Activated CD4-positive, alpha-beta T cell treated with anti-CD3 and anti-CD28 coated beads for 36 hours (primary cell): ENCODE measurements at places on chromosomes 3 and 15. TPM values are rescaled to one million over a fixed set of nuclear protein-coding genes. Genes with fewer than 3 reads are reported as not detected.

GBE1 gene
- 40.1 TPM for total RNA-seq

DNA sequence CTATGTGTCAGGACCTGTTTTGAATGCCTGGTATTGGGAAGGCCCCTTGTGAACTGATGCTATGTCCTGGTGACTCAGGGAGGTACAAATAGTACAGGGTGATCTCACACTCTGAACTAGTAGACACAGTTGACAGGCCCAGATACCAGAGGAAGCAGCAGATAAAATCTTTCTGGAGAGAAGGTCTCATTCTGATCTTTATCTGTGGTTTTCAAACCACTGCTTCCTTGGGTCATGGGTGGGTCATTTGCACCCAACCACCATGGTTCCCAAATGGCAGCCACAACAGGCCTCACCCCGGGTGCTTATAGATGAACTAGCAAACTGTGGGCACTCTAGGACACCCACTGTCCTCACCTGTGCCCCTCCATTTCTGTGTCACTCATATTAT lies 43.4 kb downstream of the PXYLP1 start:
- DNase-seq = peak; percentile 41
- peaks cover 29% of the 10 kb centered on the region for H3K4me1 ChIP-seq
- H3K36me3 ChIP-seq = peaks cover 2% of the 10 kb centered on the region
- no peak overlapping the region for H3K4me3 ChIP-seq
- H3K27me3 ChIP-seq = no peaks in the 10 kb centered on the region
- peak overlapping the region; percentile 49 for H3K27ac ChIP-seq

DNA sequence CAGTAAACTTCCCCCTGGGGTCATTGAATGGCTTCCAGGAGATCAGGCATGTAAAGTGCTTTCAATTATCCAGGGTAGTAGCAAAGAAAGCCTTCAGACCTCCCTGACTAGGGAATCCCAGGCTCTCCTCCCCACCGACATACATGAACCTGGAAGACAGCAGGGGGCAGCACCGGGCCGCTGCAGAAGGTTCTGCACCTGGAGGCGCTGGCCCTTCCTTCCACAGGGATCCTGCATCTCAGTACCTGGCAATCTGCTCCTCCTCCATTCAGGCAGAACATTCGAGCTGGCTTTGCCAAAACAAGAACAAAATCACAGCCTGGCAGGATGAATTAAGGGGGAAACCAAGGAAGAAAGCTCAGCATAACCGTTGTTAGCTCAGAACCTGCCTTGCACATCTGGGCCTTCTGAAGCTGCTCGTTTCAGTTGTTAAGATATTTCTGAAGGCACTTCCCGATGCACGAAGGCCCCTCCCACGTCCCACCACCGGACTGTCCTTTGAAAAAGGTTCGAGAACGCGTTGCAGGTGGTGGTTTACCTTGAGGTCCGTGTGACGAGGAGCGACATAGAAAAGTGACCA lies 237.7 kb downstream of the SLCO3A1 start:
- no peaks in the 10 kb centered on the region for H3K36me3 ChIP-seq
- H3K4me3 ChIP-seq = no peak overlapping the region
- DNase-seq = peak; percentile 55

GRCh38 chr3:152328841-152329240 lies 60.1 kb downstream of the MBNL1 start:
- H3K4me1 ChIP-seq = peaks cover 85% of the 10 kb centered on the region
- DNase-seq = no peak
- H3K27ac ChIP-seq = peak overlapping the region; percentile 30
- H3K36me3 ChIP-seq = peaks cover 44% of the 10 kb centered on the region
- no peak overlapping the region for H3K4me3 ChIP-seq

GABRA5 gene
- total RNA-seq = not detected

- no peak for DNase-seq
- peaks cover 21% of the 10 kb centered on the region for H3K27me3 ChIP-seq
- no peak overlapping the region for H3K4me3 ChIP-seq
- H3K27ac ChIP-seq = no peak overlapping the region
These were observed 8.1 kb upstream of the GAP43 start for GRCh38 chr3:115615001-115615814.

- H3K36me3 ChIP-seq = no peaks in the 10 kb centered on the region
- no peak overlapping the region for H3K4me3 ChIP-seq
- H3K27ac ChIP-seq = no peak overlapping the region
- no peak for DNase-seq
- H3K4me1 ChIP-seq = no peaks in the 10 kb centered on the region
These were observed 422 bp downstream of the LSAMP start for GRCh38 chr3:116444819-116445310.

DNA sequence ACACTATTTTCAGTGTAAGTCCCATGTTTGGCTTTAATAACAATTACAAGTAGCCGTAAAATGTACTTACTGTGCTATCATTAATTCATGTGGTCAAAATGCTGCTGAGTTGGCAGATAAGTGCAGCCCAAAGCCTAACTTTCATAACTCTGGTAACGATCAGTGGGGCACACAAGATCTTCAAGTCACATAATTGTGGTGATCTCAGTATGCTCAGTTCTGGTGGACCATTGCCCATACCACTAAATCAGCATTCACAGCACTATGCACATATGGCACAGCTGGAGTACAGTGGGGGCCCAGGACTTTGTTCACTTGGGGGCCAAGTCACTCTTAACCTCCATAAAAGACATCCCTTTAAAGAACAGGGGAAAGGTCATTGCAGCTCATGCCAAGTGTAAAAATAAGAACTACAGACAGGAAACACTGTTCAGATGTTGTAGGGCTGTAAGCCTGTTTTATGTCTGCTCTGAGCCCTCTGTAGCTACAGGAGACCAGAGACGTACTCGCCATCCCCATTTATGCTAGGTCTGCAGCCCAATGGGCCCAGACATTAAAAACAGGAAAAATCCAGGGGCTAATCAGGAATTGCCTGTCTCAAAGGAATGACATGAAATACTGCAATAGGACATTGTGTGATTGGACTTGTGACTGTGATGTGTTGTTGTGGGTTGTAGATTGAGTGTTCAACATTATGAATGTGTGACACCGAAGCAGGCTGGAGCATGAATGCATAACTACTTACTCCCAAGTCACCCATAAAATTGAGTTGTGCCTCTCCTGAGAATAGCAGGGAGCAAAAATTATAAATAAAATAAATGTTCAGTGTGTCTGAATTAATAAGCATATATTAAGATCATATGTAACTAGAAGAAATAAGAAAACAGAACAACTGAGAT lies 282.5 kb upstream of the EPHA3 start:
- DNase-seq = no peak
- no peak overlapping the region for H3K27ac ChIP-seq
- no peaks in the 10 kb centered on the region for H3K36me3 ChIP-seq

GRCh38 chr3:64766440-64766839 lies 78.6 kb upstream of the ADAMTS9 start:
- H3K4me1 ChIP-seq = no peaks in the 10 kb centered on the region
- H3K27ac ChIP-seq = no peak overlapping the region
- H3K36me3 ChIP-seq = no peaks in the 10 kb centered on the region
- DNase-seq = no peak
- peaks cover 2% of the 10 kb centered on the region for H3K27me3 ChIP-seq

- H3K4me1 ChIP-seq = peaks cover 13% of the 10 kb centered on the region
- no peak overlapping the region for H3K4me3 ChIP-seq
- H3K27me3 ChIP-seq = no peaks in the 10 kb centered on the region
- peaks cover 11% of the 10 kb centered on the region for H3K36me3 ChIP-seq
These were observed 85.3 kb upstream of the LIMD1 start for GRCh38 chr3:45509038-45509767.

DNA sequence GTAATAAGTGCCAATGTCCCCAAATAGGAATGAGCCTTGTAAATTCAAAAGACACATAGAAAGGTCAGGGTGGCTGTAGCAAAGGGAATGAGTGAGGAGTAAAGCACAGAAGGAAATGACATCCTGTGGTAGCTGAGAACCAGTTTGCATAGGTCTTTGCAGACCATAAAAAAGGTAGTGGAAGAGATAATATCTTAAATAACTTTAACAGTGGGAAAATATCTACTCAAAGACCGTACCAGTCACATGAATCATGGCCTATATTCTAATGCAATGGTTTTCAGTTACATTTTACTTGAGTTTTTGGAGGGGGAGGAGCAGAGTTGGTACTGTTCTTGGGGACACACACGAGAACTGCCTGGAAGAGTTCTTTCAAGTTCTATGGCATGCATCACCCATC lies 297.3 kb upstream of the ADAMTS9 start:
- H3K27ac ChIP-seq = no peak overlapping the region
- H3K27me3 ChIP-seq = no peaks in the 10 kb centered on the region
- no peak overlapping the region for H3K4me3 ChIP-seq

SOX2 gene
- total RNA-seq = not detected

DNA sequence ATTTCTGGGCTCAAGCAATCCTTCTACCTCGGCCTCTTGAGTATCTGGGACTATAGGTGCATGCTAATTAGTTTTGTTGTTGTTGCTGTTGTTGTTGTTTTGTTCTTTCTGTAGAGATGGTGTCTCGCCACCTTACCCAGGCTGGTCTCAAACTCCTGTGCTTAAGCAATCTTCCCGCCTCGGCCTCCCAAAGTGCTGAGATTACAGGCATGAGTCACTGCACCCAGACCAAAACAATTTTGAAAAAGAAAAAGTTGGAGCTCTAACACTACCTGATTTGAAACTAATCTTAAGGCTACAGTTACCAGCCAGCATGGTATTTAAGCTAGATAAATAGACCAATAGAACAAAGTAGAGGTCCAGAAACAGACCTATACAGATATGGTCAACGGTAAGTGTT lies 29.8 kb downstream of the KPNA1 start:
- no peak overlapping the region for H3K4me3 ChIP-seq
- H3K4me1 ChIP-seq = peaks cover 69% of the 10 kb centered on the region
- no peak overlapping the region for H3K27ac ChIP-seq
- peaks cover 18% of the 10 kb centered on the region for H3K36me3 ChIP-seq
- H3K27me3 ChIP-seq = no peaks in the 10 kb centered on the region
